ENCODE measurements at places on chromosomes 2 and 18.

DNA sequence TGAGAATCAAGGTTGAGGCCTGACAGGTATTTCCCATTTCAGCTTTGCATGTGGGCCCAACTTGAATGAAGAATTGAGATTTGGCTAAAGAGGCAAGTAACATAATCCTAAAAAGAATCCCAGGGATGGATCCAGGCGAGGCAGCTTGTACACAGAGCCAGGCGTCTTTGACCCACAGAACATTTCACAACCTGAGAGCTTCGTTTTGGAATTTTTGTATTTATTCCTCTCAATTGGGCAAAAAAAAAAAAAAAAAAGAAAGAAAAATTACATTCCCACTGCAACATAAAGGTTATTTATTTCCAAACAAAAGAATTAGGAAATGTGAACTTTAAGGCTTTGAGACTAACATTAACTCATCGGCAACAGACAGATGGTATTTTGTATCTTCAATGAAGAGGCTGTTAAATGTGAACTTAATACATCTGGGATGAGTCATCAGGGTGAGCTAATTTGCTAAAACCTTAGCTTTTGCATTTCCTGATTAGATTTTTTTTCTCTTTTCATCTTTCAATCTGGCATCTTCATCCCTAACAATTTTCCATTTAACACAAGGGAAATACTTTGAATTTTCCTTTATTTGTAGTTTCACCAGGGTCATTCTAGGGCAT, 478.5 kb upstream of the TNP1 start:
- no peak for DNase-seq

DNA sequence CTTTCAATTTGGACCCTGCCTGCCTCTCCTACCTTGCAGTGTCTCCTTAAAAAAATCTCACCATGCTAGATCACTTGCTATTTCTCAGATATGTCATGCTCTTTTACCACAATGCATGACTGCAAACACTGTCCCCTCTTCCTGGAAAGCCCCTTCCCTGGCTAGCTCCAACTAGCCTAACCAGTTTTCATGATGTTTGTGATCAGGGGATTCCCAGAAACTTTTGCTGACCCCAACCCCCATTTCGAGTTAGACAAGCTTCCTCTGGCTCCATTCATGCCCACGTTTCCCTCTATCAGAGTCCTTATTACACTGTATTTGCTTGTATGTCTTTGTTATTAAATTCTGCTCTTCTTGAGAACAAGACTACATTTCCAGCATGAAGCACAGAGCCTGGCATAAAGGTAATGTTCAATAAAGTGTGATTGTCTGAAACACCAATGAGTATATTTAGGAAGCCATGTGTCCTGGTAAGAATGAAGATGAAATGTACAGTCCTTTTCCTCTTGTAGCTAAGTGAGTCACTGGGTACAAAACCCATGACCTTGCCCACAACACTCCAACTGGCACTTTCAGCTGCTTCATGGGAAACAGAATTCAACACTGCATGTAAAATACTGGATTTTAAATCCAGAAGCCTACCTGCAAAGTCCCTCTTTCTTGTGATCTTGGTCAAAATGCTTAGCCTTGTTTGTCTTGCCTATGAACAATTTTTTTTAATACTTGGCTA, 62.0 kb upstream of the ATL2 start:
- DNase-seq: no peak

DNA sequence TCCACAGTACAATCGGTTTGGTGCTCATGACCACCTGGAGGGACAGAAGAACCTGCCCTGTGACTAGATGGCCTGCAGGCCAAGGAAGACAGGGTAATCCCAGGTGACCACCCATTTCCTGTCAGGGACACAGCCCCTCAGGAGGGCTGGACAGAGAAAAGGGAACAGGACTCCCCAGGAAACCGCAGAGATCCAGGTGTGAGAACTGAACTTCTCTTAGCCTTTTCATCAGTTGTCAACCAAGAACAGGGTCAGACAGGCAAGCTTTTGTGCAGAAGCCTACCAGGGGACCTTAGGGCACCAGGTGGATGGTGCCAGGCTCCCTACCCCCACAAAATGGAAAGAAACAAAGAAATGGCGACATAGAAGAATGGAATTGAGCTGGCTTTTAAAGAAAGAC, 132.3 kb downstream of the HDAC4 start:
- DNase-seq: no peak

GRCh38 chr2:1756456-1756855, 12.1 kb upstream of the PXDN start:
- DNase-seq: no peak

DNA sequence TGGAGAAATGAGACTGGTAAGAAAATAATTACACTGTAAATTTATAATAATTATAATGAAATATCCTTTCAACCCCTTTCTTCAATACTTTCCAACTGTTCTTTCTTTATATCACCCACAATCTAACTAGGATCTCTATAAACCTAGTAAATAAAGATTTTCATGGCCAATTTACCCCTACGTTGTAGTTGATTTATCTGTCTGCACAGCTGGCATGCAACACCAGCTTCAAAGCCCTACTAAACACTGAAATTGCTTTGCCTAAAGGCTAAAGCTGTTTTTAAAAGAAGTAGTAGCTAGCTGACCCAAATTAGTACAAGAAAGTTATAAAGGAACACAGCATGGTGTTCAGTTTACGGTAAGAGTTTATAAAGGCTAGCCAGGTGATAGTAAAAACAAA, 140.1 kb downstream of the NOL4 start:
- no peak for DNase-seq

- DNase-seq: no peak
These were observed 21.5 kb downstream of the ANKRD29 start for GRCh38 chr18:23641143-23641720.

- DNase-seq: peak; percentile 3
These were observed 46.0 kb downstream of the SLC66A2 start for GRCh38 chr18:79905389-79905911.

GRCh38 chr2:138475277-138475776, 26.2 kb upstream of the SPOPL start:
- DNase-seq: no peak

DNA sequence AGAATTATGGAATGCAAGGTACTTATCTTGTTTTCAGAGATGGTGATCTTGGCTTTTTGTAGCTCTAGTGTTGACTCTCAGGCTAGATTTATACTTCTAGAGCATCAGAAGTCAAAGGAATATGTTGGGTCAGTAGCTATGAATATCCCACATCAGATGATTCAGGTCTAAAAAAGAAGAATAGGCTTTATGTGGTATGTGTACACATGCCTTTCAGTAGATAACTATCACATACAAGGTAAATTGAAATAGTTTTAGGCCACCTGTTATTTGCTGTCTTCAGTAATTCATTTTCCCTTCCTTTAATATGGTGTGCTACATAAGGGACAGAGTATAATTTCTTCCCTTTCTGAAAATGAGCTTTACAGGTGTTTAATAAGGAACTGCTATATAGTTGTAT, 142.4 kb downstream of the AGPS start:
- no peak for DNase-seq

GRCh38 chr18:43303376-43303775, 26.1 kb upstream of the SYT4 start:
- DNase-seq: no peak

- DNase-seq: no peak
These were observed 21.2 kb downstream of the FOSL2 start for GRCh38 chr2:28413899-28414295.

- DNase-seq: no peak
These were observed 850.6 kb upstream of the CHAC2 start for GRCh38 chr2:52916981-52917380.

GRCh38 chr2:73101626-73102256, 11.0 kb downstream of the RAB11FIP5 start:
- DNase-seq: no peak

GRCh38 chr2:171271971-171272436, 111.3 kb upstream of the TLK1 start:
- no peak for DNase-seq

DNA sequence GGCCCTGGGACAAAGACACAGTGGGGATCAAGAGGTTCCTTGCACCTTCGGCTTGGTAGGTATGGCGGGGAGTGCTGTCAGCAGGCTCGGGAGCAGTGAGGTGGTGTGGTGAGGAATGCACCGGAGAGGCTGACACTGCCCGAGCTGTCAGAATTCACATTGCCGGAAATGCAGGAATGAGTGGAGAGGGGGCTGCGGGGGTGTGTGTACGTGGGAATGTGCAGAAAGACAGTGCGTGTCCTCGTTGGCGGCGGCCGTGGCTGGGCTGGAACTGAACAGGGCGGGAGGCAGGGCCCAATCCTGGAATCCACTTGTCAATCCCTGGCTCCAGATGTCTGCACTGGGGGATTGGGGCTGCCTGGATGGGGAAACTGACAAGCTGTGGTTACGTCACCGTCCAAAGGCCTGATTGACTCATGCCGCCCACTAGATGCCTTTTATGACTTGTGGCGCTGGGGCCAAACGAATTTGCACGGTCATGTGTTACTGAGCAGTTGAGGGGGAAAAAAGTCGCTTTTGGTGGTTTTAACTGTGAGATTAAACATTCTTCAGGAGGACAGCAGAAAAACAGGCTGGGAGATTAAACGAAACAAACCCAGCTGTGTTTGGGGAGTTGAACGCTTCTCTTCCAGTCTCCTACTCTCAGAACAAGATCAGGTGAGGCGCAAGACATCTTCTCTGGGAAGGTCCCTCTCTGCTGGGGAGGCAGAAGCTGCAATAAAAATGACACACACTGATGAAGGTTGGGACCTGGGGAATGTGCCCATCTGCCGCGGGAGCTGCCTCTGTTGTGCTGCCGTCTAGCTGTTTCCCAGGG, 189.4 kb upstream of the GLI2 start:
- no peak for DNase-seq

- DNase-seq: no peak
These were observed 143.8 kb upstream of the AQP4 start for GRCh38 chr18:27009293-27009692.

DNA sequence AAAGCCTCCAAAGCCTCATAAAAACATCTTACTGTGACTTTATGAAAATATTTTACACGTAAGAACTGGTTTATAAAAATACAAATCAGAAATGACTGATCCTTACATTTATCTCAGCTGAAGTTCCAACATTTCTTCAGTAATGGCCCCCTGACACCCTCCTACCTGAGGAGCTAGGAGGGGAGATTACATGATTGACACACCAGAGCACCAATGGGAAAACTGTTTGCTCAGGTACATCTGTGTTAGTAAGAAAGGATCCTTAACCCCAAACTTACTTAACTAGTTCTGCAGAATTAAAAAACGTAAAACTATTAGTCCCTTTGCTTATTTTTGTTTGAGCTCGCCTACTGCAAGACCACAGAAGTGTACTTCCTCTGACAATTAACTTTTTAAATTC, 27.0 kb downstream of the ENOSF1 start:
- DNase-seq: no peak

- DNase-seq: no peak
These were observed 23.3 kb upstream of the APOB start for GRCh38 chr2:21067125-21067524.

GRCh38 chr2:23454501-23455120, 69.6 kb downstream of the KLHL29 start:
- no peak for DNase-seq

DNA sequence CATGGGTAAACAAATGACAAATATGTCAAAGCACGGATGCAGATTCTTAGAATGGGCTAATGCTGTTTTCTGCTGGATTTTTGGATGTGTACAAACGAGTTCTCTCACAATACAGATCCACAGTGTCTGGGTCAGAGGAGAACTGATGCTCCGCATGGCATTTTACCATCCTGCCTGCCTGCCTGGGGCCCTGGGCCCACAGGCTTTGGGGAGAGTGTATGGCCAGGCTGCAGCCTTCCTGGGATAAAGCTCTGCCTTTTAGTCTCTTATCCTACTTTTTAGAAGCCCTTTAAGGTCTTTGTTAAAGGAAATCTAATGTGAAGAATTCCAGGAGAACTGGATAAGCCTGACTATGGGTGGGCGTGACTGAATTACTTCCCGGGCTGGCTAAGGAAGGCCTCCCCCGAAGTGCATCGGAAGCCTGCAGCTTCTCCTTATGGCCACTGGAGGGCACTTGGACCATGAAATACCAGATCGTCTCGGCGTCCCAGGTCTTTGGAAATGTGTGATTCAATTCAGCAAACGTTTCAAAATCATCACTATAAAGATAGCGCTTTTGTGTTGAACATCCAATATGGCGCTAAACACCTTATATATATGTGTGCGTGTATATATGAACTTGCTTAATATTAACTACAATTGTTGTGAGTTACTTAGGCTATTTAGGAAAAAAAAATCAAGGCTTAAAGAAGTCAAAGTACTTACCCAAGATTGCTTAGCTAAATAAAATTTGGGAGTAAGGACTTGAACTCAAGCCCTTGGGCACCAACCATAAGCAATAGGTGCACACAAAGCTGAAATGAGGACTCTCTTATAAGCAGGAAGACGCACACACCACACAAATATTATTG, 15.2 kb upstream of the DNPEP start:
- peak; percentile 54 for DNase-seq

GRCh38 chr2:230879271-230879882, 14.6 kb downstream of the ITM2C start:
- no peak for DNase-seq

DNA sequence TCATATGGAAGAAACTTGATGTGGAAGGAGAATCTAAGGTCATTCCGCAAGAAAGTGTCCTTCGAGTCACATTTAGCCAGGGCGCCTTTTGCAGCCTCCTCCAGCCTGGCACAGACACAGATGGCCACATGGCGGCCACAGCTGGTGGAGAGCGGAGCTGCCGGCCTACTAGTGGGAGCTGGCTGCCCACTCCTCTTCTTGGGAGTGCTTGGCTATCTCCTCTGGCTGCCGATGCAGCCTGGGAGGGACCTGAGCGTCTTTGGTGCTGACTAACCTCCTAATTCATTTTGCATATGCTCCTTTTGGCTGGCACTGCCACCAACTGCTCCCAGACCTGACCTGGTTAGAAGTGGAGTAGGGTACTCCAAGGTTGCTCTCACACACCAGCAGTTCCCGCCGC, 199.3 kb upstream of the MYT1L start:
- DNase-seq: no peak

DNA sequence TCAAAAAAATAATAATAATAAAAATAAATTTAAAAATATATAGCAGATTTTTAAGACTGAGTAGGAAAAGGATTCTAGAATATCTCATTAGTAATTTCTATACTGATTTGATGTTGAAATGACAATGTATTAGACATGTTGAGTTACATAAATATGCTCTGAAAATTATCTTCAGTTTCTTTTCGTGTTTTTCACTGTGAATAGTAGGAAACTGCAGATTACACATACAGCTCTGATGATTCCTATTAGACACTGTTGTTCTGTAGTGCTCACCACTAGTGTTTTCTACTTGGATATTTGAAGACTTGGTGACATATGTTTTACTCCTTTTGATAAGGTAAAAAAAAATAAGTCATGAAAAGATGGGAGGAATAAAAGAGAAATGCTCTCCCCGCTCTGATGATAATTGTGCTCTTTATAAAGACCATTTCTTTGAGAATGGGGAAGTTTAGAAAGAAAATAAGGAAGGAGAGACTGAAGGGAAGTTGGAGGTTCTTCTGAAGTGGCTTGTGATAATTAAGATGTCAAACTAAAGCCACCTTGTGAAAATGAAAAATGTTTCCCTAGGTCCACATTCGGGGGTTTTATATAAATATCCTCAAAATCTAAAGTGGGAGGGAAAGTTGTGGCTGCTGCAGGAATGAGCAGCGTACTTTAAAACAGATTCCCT, 52.9 kb downstream of the SLC9A2 start:
- no peak for DNase-seq

Data from activated T-cell treated with anti-CD3 and anti-CD28 coated beads, Interleukin-2, amount 50 U/mL, for 4 hours (primary cell).